ENCODE measurements at places on chromosomes 2 and 18.

DNA sequence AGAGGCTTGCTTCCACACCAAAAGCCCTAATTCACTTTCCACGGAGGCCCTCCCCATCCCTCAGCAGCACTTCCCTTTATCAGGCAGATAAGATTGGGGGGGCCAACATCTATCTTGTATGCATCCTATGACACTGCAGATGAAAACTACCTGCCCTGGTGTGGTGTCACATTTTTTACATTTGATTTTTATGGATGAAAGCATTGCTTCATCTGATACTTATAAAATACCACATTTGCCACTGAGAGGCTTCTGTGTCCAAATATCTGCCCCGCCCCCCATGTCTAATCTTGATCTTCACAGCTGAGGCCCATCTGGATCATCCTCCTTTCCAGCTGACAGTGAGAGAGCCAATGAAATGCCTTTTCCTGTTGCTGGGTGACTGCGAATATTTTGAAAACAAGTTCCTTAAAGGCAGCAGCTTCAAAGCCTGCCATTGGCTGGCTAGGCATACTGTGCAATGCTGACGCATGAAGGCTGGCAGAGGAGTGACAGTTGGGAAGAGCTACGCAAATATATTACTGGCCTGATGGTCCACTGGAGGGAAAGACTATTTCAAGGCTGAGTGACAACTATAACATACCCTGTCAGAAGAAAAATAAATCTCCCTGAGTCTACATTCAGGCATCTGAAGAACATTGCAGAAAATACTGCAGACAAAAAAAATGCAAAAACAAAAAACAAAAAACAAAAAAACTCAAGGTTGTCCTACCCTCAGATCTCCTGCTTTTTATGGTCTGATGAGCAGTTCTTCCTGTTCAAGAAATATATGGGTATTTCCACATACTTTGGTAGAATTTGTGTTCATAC is 318.7 kb downstream of the PDE11A start:
- no peak for DNase-seq

GRCh38 chr2:226478109-226478809 is 321.4 kb downstream of the IRS1 start:
- peak; percentile 4 for DNase-seq

DNA sequence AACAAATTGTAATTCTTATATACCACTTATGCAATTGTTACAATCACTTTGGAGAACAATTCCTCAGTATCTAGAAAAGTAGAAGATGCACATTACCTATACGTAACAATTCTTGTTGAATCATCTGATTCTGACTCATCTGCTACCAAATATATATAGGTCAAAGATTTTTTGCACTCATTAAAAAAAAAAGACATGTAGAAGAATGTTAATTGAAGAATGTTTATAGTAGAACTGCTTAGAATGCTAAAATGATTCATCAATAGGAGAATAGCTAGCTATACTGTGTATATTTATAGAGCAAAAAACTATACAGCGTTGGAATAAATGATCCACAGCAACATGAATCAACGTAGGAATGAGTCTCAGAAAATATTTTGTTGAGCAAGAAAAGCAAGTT is 29.5 kb upstream of the STAT1 start:
- DNase-seq = peak; percentile 46

- DNase-seq = no peak
These were observed 28.0 kb upstream of the FOSL2 start for GRCh38 chr2:28364610-28365009.

DNA sequence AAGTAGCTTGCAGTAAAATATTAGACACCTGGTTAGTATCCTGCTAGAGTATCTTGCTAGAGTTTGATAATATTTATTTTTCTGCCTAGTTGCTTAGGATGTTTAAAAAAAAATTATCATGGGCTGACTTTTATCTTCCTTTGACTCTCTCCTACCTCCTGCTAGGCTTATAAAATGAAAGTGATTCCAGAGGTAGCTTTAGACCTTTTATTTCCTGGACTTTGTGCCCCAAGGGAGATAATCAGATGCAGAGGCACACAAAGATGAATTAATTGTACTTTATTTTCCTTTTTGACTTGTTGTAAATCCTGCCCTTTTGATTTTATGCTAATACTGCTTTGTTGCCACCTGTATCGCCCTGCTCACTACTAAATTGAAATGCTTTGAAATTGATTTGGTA is 130.7 kb downstream of the WDSUB1 start:
- no peak for DNase-seq

GRCh38 chr2:210899131-210899530 is 342.7 kb downstream of the CPS1 start:
- peak; percentile 5 for DNase-seq

GRCh38 chr2:12619975-12620374 is 96.8 kb upstream of the TRIB2 start:
- DNase-seq = peak; percentile 22

GRCh38 chr2:66560683-66561082 is 125.8 kb downstream of the MEIS1 start:
- no peak for DNase-seq

GRCh38 chr2:25655316-25655715 is 18.1 kb downstream of the DTNB start:
- peak; percentile 79 for DNase-seq

DNA sequence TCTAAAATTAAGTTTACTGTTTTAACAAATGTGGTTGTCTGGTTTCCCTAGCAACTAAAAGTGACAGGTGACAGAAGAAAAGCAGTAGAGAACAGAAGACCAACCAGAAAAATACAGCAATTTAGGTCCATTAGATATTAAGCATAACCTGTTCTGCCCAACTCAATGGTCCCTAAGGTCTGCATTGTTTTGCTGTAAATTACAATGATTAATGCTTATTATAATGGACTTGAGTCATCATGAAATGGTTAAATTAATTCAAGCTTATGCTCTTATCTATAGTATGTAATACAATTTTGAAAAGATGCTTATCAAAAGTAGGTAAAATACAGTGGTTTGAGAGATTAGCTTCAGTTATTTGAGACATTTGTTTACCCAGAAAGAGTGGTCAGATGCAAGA is 378.0 kb downstream of the GRB14 start:
- DNase-seq = no peak

- no peak for DNase-seq
These were observed 13.2 kb upstream of the RAPGEF4 start for GRCh38 chr2:172722481-172722880.

GRCh38 chr2:52311862-52312261 is 1279.9 kb upstream of the NRXN1 start:
- DNase-seq = no peak

GRCh38 chr2:226030369-226030768 is 630.9 kb downstream of the NYAP2 start:
- no peak for DNase-seq

GRCh38 chr2:188940171-188940570 is 34.0 kb upstream of the COL3A1 start:
- no peak for DNase-seq

DNA sequence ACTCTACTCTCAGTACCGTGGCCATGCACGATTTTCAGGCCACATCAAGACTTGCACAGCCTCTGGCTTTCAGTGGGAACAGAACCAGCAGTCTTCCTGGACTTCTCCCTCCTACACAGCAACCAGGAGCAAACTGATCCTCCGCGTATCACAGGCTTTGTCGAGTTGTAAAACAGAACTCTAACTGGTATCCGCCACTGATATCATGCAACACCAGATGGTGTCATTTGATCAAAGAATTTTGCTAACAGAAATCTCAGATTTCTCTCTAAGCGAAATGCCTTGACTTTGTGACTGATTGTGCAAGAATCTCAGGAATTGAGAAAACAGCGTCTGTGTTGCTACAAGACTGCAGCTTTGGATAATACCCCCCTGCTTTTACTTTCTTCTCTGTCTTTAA is 85.7 kb downstream of the COPS8 start:
- peak; percentile 62 for DNase-seq

GRCh38 chr2:86079981-86080911 is 25.4 kb downstream of the POLR1A start:
- DNase-seq = peak; percentile 30

DNA sequence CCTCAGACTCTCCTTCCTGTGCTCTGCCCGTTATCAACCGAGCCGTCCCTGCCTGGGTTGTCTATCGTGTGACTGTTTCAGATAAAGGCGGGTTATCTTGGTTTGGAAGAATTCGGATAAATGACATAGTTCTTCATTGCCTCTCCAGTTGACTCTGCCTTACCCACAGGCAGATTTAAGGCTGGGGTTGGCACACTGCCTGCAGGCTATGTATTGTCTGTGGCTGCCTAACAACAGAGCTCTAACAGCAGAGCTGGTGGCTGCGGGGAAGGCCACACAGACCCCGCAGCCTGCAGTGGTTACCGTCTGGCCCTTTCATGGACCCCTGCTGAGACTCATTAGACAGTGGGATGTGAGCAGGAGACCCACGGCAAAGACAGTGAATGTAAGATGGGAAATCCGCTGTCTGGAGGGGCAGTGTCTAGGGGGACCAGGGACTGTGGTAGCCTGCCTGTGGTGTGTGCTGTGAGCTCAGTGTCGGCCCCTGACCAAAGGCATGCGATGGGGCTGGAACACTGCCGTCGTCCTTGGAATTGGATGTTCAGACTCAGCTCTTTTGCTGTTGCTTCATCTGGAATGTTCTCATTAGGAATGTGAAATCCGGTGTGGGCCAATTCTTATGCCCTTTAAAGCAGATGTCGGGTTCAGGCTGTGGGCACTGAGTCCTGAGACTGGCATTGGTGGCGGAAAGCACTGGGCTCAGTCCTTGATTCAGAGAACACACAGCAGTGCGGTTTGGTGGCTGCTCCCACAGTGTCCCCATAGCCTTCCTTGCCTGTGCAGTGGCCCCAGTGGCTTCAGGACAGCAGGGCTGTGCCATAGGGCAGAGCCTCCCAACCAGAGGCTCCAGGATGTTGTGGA is 44.5 kb downstream of the SH3RF3 start:
- DNase-seq = no peak

- no peak for DNase-seq
These were observed 1170.4 kb upstream of the ZEB2 start for GRCh38 chr2:145690183-145690778.

DNA sequence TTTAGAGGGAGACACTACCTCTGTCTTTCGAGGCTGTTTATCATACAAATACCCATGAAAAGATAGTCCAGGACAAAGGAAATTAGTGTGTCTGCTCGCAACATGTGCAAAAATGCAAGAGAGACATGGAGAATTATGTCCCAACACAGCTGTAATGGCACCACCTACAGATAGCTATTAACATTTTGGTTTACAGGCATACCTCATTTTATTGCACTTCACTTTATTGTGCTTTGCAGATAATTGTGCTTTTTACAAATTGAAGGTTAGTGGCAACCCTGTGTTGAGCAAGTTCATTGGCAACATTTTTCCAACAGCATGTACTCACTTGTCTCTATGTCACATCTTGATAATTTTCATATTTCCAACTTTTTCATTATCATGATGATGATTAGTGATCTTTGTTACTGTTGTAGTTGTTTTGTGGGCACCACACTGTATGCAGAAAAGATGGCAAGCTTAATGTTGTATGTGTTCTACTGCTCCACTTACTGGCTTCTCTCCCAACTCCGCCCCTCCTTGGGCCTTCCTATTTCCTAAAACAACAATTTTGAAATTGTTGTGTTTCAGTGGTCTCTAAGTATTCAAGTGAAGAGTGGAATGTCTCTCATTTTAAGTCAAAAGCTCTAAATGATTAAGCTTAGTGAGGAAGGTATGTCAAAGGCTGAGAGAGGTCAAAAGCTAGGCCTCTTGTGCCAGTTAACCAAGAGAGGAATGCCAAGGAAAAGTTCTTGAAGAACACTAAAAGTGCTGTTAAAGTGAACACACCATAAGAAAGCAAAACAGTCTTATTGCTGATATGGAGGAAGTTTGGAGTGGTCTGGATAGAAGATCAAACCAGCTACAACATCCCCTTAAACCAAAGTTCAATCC is 52.0 kb downstream of the ANKRD12 start:
- DNase-seq = no peak
